ENCODE measurements at places on chromosomes 16 and 17.

DNA sequence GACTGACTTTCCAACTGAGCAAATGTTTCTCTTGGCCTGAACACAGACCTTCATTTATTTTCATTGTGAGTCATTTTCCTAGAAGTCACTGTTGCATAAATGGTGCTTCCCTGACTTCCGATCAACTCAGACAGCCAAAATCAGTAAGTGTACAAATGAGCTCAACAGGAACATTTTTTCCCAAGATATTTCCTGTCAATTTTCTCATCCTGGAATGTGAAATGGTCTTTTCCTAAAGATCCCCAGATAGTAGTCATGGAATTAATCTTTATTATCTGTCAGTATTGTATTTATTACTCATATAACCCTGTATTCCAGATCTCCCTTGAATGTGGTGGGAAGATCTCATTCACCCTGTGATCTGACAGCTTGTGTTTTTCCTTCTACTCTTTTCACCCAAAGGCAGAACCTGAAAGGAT, 360.3 kb upstream of the KIF2B start:
- no peak for DNase-seq

GRCh38 chr16:19269098-19269497, 16.4 kb upstream of the CLEC19A start:
- no peak for DNase-seq

DNA sequence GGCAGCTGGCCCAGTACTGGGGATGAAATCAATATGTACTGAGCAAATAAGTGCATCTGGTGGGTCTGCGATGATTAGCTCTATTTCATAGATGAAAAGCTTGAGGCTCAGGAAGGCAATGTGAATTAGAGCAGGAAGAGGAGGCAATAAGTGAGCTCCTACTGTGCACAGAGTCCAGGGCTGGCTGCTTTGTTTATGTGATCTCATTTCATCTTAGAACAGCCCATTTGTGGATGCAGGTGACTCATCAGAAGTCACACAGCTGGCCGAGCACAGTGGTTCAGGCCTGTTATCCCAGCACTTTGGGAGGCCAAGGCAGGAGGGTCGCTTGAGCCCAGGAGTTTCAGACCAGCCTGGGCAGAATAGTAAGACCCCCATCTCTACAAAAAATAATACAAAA, 7.1 kb downstream of the TMEM114 start:
- no peak for DNase-seq

DNA sequence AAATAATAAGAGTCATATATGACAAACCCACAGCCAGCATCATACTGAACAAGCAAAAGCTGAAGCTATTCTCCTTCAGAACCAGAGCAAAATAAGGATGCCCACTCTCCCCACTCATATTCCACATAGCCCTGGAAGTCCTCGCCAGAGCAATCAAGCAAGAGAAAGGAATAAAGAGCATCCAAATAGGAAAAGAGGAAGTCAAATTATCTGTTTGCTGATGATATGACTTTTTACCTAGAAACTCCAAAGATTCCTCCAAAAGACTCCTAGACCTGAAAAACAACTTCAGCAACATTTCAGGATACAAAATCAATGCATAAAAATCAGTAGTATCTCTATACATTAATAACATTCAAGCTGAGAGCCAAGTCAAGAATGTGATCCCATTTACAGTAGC, 217.5 kb downstream of the ABCC12 start:
- no peak for DNase-seq

- DNase-seq = no peak
Observed at GRCh38 chr16:56980792-56981724, 8.3 kb upstream of the NLRC5 start.

All from NCI-H1694 treated with DMSO at 0.1 percent for 48 hours (cell line).